ENCODE measurements at places on chromosomes 13 and 19.

DNA sequence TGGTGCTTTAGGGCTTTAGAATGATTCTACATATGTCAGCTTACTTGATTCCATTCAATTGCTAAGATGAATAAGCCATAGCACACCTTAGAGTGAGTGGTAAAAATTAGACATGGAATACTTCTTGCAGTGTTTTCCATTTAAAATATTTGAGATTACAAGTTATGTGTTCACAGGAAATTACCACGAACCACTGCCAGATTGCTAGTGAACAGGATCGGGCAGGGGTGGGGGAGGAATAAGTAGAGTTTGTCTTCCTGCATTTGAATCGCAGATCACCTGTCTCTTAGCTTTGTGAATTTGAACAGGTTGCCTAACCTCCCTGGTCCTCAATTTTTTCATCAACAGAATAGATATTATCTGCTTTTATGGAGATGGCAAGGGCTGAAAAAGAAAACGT, 124.6 kb downstream of the GGACT start:
- DNase-seq, result no peak

GRCh38 chr13:97275776-97276501, 53.8 kb downstream of the MBNL2 start:
- DNase-seq, result no peak

GRCh38 chr13:28872427-28873176, 52.5 kb downstream of the MTUS2 start:
- no peak for DNase-seq

GRCh38 chr13:73335210-73335609, 276.4 kb downstream of the KLF5 start:
- DNase-seq, result peak; percentile 50

DNA sequence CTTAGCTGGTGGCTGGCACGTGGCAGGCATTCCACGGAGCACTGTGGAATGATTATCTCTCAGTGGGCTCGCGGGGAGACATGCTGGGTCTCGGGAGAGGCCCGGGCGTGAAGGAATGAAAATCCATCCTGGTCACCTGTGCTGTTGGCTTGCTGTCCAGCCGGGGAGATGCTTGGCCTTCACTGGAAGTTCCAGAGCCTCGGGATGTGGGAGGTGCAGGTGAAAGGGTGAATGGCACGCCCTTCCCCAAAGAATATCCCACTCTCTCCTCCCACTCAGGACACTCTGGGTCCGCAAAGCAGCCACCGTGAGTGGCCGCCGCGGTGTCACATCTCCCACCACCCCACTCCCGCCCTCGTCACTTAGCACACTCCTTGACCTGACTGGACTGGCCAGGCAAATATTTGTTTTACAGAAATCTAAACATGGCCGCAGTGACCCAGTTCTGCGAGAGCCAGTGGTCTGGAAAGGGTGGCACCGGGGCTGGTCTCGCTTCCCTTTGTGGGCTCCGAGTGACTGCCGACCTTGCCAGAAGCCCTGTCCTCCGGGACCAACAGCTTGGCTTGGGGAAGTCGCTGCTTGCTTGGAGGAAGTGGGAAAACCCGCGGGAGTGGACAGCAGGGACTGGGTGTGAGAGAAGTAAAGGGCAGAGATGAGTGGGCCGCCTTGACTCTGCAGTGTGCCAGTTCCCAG, 8.0 kb downstream of the DPP9 start:
- DNase-seq, result no peak

Measured in activated CD4-positive, alpha-beta T cell treated with anti-CD3 and anti-CD28 coated beads, Interleukin-2, Interleukin-4, amounts not matched to agents 100 ng/mL and 50 ng/mL, durations not matched to agents 16 hours and 8 hours (primary cell).